ENCODE measurements at places on chromosomes 2 and 18.

GRCh38 chr18:66138642-66139041, 387.8 kb downstream of the CDH7 start:
- no peak for DNase-seq

DNA sequence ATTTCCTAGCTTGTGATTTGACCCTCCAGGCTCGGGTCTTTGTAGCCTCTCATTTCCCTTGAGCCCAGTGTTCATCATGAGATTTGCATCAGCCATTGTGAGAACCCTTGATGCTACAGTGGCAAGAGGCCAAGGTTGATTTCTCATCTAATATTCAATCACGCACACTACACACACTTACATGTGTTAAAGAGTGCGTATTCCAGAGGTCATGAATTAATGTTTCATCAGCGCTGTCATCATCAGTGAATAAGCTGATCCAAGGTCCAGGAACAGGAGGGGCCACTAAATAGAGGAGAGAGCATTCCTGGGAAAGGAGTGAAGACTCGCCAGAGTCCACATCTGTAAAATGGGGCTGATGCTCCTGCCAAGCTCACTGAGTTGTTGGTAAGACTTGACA, 276.1 kb upstream of the SIX2 start:
- DNase-seq = no peak

DNA sequence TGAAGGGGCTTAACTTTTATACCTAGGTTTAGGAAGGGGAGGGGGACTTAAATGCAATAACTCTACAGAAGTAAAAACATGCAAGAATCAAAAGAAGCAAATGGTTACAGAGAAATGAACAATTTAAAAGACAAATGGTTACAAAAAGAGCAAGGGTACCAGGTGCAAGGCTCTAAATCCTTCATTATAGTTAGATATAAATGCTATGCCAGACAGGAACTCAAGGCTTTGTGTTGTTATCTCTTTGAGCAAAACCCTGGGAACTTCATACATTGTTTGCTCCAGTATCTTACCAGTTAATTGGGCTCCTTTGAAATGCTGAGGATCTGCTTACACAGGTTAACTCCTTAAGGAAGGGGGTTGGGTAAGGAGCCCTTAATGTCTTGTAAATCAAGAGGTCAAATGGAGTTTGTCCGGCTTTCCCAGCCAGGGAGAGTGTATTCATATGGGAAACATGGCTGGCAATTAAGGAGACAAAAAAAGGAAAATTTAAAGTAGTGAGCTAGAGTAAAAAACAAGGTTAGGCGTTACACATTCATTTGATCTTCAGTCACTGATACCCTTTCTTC, 347.5 kb downstream of the CELF4 start:
- DNase-seq = no peak

DNA sequence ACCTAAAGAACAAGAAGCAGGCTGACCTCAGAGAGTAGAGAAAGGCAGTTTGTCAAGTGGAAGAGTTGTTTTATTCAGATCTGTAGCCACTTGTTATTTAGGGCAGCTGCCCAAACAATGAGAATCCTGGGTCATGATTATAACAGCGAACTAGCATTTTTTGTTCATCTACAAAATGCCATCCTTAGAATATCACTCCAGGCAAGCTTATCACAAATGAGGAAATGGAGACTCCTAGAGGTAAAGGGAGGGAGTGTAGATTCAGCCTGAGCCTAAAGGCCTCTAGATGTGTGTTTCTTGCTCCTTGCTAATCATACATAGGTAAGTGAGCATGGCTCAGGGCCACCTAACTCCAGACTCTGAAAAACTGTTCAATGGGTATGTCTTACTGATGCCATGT, 126.1 kb downstream of the HNMT start:
- DNase-seq = peak; percentile 81

GRCh38 chr2:3294069-3294468, 83.5 kb downstream of the EIPR1 start:
- DNase-seq = no peak
